ENCODE measurements at places on chromosomes 4 and X.

GRCh38 chr4:79917246-79917645 lies 155.8 kb downstream of the ANTXR2 start:
- no peak for DNase-seq

GRCh38 chr4:155599596-155599995 lies 67.1 kb upstream of the GUCY1A1 start:
- no peak for DNase-seq

DNA sequence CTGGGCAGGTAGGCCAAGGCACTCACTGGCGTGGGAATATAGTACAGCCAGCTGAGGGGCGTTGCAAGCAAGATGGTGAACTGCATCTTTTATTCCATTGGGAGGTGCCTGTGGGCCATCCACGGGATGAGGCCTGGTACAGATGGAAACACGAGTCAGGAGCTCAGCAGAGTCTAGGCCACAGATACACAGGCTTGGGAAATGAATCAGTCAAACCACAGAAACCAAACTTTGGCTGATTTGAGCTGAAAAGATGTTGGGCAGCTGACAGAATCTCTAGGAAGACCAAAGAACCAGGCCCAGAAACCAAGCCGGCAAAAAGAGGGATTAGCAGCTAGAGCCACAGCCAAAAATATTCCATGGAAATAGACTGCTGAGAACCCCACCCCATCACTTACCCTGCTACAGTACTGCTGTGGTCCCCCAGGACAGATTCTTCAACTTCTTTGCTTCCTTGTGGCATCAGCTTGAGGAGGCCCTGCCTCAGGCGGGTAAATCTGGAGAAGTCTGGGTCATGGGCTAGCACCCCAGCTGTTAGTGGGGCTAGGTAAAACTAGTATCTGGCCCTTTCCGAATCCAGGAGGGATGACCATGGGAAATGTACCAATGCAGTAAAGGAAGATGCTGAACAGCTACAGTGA lies 75.4 kb downstream of the TMEM131L start:
- no peak for DNase-seq

DNA sequence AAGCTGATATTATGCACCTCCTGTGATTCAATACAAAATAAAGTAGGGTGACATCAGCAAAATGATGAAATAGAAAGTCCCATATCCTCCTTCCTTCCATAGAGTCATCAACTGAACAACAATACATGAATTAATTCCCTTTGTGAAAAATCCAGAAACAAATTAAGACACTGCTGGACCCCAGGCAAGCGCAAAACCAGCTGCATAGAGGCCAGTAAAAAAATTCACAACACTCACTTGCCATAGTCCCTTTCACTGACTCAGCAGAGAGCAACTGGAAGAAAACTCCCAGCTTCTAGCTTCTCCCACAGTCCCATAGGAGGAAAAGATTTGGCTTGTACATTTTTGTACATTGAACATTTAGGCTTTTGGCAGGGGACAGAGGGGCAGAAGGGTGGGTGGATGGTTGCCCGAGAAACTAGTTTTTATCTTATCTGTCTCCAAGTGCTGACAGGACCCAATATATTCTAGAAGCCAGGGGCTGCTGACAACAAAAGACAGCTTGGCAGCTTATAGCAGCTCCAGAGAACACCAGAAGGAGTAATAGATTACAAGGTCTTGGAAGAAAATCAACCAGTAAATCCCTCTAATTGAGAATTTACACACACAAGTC lies 124.6 kb downstream of the NDST3 start:
- DNase-seq, result no peak

DNA sequence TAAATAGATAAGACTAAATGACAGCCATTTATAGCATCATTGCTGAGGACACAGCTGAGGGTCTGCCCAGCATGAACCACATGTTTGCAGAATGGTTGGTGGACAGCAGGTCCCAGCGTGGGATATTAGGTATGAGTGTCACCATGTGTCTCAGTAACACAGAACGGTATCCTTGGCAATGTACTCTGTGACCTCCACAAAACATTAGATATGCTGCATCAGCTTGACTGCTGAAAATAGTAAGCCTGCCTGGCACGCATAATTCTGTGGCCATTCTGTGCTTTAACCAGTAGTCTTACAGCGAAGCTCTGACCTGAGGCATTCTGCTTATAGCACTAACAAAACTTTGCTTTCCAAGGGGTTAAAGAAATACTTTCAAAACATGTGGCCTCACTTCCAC lies 32.0 kb downstream of the LIMCH1 start:
- no peak for DNase-seq

- DNase-seq, result no peak
Measured at GRCh38 chr4:161148051-161148450, 1015.7 kb downstream of the FSTL5 start.

GRCh38 chr4:79679859-79680258 lies 271.8 kb upstream of the GK2 start:
- DNase-seq, result no peak

DNA sequence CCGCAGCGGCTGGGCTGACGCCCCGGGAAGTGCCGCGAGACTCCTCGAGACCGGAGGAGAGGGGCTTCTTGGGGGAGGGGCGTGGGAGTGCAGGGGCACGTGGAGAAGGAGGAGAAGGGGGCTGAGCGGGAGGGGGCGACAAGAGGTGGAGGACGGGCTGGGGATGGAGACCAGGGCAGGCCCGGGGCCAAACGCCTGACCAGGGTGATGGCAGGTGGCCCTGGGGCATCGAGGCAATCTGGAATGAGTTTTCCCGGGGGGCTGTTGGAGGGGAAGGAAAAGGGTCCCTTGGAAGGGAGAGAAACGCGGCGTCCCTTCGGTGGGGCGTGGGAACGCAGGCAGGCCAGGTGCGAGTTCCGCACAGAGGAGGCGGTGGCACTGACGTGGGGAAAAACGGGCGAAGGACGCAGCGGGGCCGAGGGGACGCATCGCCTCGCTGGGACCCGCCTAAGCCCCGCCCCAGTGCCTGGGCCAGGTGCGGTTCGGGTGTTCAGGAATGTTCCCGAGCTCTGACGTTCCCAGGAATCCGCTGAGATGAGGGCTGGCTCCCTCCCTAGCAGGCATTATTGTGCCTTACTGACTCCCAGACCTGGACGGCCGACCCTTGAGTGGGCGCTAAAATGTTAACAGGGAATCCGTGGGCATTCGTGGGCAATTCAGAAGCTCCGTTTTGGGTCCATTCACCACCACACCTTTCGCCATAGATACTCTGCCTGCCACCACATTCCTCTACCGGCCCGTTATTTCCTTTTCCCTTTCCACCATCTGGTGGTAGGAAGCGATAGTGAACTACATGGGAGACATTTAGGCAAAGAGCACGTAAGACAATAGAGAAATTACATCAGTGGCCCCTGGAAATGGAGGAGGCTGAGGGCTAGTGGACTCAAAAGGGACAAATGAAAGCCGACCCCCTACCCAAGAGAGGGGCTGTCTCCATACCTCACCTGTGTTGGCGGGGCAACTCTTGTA lies 795 bp upstream of the SH3KBP1 start:
- DNase-seq, result no peak

- DNase-seq, result no peak
Measured at GRCh38 chrX:119895843-119896326, at the start of gene AKAP14. Gene AKAP14, plus strand, starts transcription at chrX:119895893. Its CDS starts 7,331 bp downstream, at chrX:119903224.

- no peak for DNase-seq
Measured at GRCh38 chr4:76836860-76837562, 60.9 kb downstream of the SOWAHB start.

DNA sequence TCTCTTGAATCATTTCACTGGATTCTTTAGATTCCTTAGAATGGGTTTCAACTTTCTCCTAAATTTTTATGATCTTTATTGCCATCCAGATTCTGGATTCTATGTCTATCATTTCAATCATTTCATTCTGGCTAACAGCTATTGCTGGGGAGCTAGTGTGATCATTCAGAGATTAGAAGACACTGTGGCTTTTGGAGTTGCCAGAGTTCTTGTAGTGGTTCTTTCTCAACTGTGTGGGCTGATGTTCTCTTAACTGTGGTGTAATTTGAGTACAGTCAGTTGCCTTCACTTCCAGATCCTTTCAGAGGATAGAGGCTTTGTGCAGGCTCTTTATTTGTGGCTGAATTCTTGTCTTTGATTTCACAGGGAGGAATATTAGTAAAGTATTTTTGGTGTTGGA lies 12.1 kb upstream of the CSN2 start:
- no peak for DNase-seq

- no peak for DNase-seq
Measured at GRCh38 chrX:46703980-46704379, 54.9 kb downstream of the SLC9A7 start.

- DNase-seq, result no peak
Measured at GRCh38 chr4:171846232-171846631, 33.0 kb downstream of the GALNTL6 start.

DNA sequence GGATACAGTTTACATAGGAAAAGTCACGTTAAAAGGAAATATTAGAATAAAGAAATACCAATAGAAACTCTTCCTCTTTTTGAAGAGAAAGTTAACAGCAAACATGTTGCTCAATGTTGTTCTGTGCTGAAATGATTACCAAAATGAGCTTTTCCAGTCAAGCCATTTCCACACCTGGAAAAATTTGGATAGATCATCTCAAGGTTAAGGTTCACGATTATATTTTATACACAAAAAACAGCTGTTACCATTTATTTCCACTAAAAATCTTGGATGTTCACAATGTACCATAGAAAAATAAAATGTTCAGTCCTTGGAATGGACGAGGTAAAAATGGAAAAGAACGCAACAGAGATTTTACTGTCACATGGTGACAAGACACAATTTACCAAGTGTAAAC lies 218.7 kb downstream of the SCFD2 start:
- DNase-seq, result no peak

GRCh38 chrX:148457279-148457678 lies 43.1 kb upstream of the AFF2 start:
- DNase-seq, result no peak

GRCh38 chr4:833156-833555 lies 7.2 kb upstream of the CPLX1 start:
- DNase-seq, result no peak

GRCh38 chrX:10444204-10444603 lies 176.2 kb downstream of the MID1 start:
- no peak for DNase-seq

DNA sequence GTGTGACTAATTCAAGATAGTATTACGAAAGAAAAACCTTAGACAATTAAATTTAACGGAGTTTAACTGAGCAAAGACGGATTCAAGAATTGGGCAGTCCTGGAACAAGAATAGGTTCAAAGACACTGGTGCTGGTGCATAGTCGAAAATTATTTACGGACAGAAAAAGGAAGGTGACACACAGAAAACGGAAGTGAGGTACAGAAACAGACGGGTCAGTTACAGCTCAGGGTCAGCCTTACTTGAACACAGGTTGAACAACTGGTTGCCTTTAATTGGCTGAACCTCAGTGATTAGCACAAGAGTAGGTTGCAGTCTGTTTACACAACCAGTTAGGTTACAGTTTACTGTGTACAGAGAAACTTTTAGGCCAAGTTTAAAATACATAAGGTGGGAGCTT lies 31.5 kb downstream of the KLHL8 start:
- DNase-seq, result no peak

GRCh38 chr4:118732591-118733330 lies 47.6 kb downstream of the METTL14 start:
- no peak for DNase-seq

DNA sequence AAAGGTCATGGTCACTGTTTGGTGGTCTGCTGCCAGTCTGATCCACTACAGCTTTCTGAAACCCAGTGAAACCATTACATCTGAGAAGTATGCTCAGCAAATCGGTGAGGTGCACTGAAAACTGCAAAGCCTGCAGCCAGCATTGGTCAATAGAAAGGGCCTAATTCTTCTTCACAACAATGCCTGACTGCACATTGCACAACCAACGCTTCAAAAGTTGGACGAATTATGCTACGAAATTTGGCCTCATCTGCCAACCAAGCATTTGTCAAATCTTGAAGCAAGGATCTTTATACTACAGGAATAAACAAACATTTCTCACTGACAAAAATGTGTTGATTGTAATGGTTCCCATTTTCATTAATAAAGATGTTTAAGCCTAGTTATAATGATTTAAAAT lies 90.4 kb downstream of the EIF4E start:
- DNase-seq, result no peak

GRCh38 chrX:11532291-11533078 lies 133.2 kb downstream of the ARHGAP6 start:
- DNase-seq, result no peak

All from stimulated activated CD4-positive, alpha-beta T cell treated with anti-CD3 and anti-CD28 coated beads, TNF-alpha, amount 100 ng/mL, for 1 hour (primary cell).